ENCODE measurements at places on chromosomes 2 and 18.

GRCh38 chr2:57965961-57966360, 80.6 kb upstream of the VRK2 start:
- no peak for DNase-seq

- no peak for DNase-seq
Observed at GRCh38 chr18:71808616-71809015, 735.5 kb downstream of the CBLN2 start.

DNA sequence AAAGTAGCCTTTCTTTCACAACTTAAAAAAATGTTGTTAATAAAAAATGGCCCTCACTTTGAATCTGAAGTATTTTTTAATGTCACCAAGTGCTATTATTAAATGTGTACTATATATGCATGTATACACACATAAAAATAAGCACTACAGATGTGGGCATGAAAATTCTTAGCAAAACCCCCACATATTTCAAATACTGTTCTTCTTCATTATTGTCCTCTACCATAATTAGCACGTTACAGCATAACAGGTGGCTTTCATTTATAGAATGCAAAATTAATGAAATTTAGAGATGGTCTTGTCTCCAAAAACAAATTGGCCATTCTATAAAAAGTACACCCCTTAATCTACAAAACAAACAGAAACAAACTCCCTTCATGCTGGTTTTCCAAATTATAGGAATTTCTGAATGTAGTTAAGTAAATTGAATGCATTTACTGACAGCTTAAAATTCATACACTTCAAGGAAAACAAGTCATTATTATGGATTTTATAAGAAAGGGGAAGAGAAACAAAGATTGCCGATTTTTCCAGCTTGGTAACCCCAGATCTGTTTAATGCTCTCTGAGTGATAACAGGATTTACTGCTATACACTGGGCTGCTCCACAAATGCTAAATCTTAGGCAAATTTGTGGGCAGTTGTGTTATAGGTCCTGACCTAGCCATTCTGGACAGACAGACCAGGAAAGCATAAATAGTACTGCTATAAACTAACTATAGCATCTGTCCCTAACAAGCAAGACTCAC, 67.2 kb downstream of the SPRED2 start:
- DNase-seq = no peak

GRCh38 chr2:226548732-226549131, 250.9 kb downstream of the IRS1 start:
- DNase-seq = no peak

- no peak for DNase-seq
Observed at GRCh38 chr2:168470320-168471162, 14.5 kb downstream of the CERS6 start.

DNA sequence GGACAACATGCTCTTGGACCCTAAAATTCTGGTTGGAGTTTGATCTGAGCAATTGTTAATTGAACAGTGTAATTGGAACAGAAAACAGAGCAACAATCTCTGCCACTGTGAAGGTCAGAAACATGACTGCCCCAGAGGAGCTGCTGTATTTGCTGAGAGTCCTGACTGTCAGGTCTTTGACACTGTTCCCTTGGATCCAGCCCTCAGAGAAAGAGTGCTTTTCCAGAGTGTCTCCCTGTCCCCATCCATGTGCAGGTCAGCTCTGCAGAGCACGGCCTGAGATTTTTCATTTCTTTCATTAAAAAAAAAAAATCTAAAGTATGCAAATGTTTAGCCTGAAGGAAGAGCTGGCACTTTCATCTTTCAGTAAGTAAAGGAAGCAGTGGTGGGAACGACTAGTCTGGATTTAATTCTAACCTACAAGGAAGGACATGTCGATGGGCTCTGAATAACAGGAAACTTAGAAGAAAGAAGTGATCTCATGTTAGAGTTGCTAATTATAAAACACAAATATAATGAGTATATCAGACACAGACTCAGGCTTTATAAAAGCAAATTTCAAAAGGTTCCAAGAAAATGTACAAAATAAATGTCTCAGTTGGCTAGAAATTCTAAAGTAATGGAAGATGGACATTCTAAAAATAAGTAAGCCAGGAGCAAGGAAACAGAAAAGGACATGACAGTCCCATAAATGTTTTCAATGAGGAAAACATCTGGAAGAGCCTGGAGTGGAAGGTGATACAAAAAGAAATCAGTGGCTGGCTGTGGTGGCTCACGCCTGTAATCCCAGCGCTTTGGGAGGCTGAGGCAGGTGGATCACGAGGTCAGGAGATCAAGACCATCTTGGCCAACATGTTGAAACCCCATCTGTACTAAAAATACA, 876.5 kb downstream of the EPHA4 start:
- no peak for DNase-seq

DNA sequence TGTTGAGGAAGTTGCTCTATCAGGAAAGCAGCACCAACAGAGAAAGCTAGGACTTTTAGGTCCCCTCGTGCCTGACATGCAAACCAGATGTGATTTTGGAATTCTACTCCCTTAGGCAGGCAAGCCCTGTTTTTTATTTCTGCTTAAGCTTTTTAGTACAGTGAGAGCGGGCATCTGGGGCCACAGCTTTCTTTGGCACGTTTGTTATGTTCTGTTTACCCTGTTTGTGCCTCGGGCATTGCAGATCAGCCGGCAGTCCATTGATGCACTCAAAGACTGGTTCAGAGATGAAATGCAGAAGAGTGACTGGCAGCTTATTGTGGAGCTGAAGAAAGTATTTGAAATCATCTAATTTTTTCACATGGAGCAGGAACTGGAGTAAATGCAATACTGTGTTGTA, 61.9 kb downstream of the EIF5B start:
- no peak for DNase-seq

DNA sequence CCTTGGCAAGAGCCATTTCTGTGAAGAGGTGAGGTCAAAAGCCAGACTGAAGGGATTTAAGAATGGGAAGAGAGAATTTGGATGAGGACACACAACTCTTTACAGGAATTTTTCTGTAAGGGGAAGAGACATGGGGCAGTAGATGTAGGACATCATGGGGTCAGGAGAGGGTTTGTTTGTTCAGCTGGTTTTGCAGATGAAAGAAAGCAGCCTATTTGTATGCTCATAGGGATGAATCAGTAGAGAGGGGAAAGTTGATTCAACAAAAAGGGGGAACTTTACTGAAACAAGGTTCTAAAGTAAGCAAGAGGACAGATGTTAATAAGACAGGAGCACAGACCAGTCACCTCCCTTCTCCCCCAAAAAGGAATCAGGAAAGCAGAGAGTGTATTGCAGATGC, 11.2 kb downstream of the SCG2 start:
- DNase-seq = no peak

All from NCI-H1105 (cell line).